ENCODE measurements at places on chromosomes 1 and 21.

DNA sequence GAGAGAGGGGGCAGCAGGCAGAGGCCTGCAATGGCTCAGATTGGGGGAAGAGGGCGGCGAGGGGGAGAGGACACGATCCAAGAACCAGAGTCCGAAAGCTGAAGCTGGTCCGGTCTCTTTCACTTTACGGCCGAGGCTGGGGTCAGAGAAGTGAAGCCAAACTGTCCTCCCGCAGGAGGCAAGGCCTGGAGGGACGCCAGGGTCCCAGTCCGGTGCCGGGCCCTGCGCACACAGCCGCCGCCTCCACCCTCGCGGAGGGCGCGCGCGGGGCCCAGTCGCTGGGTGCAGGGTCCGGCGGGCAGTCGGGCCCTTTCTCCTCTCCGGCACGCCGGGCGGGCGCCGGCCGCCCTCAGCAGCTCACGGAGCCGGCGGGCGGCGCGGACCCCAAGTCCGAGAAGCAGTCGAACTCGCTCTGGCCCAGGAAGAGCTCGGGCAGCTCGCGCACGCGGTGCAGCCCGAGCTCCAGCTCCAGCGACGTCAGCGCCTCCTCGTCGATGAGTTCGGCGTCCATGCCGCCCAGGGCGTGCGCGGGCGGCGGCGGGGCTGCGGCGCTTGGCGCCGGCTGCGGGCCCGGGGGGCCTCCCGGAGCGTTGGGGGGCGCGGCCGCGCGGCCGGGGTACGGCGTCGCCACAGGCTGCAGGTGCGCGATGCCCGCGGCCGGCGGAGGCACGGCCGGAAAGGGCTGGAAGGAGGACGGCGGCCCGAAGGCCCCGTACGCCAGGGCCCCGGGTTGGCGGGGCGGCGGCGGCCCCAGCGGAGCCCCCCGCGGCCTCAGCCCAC lies 749 bp downstream of the CITED4 start:
- peak; percentile 53 for DNase-seq

- DNase-seq = peak; percentile 35
Measured at GRCh38 chr1:93631626-93632365, 49.8 kb downstream of the BCAR3 start.

DNA sequence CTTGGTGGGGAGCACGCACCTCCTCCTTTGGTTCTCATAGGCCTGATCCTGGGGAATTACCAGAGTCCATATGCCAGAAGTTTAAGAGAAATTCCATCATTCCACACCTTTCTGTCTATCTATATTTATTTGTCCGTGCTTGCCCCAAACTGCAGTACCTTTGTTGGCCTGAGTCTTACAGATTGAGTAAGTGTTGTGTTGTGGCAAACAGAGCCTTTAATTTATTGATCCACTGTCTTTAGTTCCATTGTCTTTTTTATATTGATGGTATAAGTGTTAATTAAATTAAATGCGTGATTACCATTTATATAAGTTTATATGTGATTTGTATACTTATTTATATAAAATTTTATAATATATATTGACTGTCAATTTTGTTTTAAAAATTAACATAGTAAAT lies 4.9 kb downstream of the SH3BGR start:
- peak; percentile 11 for DNase-seq

DNA sequence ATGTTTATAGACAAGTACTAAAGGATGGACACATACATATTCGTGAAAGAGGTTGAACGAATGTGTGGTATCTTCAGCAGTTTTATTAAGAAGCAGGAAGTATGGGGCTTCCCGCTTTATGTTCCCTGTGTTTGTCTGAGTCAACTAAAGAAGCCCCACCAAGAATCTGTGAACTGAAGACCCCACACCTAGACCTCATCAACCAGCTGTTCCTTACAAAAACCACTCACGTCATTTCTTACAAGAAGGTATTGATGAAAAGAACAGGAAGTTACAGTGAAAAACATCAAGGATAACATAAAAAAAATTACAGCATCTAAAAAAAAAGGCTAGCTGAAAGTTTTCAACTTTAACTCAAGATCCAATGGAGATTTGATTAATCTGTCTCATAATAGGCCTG lies 12.3 kb downstream of the REG4 start:
- no peak for DNase-seq

- no peak for DNase-seq
Measured at GRCh38 chr1:223322868-223323267, 41.1 kb downstream of the SUSD4 start.

DNA sequence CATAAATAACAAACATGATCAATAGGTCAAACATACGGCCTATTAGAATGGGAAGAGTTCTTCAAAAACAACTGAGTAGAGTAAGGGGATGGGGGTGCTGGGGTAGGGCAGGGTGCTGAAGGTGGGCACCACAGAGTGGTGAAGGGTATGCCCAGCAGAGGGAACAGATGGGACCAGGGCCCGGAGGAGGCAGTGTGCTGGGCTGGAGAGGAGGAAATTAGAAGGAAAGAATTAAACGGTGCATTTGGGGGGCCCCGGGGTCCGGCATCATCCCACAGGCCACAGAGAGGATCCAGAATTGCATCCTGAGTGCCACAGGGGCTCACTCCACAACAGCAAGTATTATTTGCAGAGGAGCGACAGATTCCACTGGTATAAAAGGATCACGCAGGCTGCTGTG lies 94.5 kb downstream of the GLIS1 start:
- DNase-seq = no peak

DNA sequence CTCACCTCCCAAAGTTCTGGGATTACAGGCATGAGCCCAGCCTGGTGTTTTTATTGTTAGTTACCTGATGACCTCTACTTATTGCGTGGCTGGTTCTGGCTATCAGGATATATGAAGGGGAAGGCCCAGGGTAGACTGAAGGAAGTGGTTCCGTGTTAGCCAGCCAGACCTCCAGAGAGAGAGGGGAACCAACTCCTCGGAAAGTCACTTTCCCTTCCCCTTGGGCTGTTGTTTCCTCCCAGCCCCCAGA lies 2.5 kb upstream of the RCSD1 start:
- DNase-seq = no peak

- DNase-seq = no peak
Measured at GRCh38 chr1:115077984-115078330, 11.3 kb downstream of the TSPAN2 start.

- DNase-seq = no peak
Measured at GRCh38 chr21:36627242-36627641, 71.7 kb upstream of the SIM2 start.
